ENCODE measurements at places on chromosomes 4 and X. TPM values are rescaled to one million over a fixed set of nuclear protein-coding genes. Genes with fewer than 3 reads are reported as not detected.

GRCh38 chrX:149643496-149643895, 11.9 kb upstream of the TMEM185A start:
- no peaks in the 10 kb centered on the region for H3K4me1 ChIP-seq
- no peak overlapping the region for H3K4me3 ChIP-seq
- H3K27me3 ChIP-seq: no peaks in the 10 kb centered on the region
- no peak overlapping the region for H3K27ac ChIP-seq
- H3K36me3 ChIP-seq: no peaks in the 10 kb centered on the region
- no peak for DNase-seq

- H3K36me3 ChIP-seq: no peaks in the 10 kb centered on the region
- H3K4me3 ChIP-seq: no peak overlapping the region
These were observed 108.1 kb downstream of the MID1 start for GRCh38 chrX:10512258-10512657.

DNA sequence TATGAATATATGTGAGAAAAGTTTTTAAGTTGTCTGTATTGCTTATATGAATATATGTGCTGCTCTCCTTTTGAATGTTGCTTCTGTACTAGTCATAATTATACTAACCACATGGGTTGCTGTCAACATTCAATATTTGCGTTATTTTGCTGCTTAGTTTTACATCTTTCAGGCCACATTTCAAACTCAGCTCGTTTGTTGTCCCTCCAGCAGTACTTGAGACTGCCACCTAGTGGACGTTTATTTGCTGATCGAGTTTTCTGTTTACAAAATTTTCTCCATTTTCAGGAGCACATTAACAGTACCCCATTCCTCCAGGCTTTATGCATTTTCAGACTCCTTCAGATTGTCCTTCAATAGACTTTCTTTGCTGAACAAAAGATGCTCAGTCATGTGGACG, 75.8 kb downstream of the NUDT11 start:
- H3K4me3 ChIP-seq: no peak overlapping the region
- H3K27ac ChIP-seq: no peak overlapping the region
- H3K27me3 ChIP-seq: peaks cover 38% of the 10 kb centered on the region
- DNase-seq: peak; percentile 60
- H3K4me1 ChIP-seq: no peaks in the 10 kb centered on the region
- H3K36me3 ChIP-seq: no peaks in the 10 kb centered on the region

DNA sequence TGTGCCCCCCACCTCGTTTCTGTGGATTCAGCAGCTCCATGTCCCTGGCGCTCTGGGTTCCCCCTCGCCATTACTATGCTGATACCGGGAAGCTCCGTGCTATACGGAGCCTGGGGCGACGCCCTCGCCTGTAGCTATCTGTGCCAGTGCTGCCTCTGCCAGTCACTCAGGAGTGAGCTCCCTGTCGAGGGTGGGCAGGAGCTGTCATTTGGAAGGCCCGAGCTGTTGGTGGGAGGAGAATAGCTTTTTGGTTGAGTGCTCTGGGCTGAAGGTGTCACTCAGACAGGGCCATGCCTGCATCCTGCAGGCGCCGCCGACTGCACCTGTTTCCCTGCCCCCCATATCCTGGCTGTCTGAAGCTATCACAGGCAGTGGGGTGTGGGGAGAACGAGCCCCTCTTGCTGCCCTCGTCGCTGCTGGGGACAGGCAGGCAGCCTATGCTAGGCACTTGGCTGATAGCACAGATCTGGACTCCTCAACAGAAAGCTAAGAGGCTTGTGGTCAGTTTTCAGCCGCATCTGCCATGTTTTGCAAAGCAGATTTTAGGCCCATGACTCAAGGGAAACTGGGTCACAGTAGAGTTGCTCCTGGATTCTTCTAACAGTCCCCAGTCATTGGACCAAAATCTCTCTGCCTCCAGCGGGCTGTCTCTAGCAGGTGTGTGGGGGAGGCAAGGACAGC, 31.8 kb downstream of the CPLX1 start:
- no peaks in the 10 kb centered on the region for H3K27me3 ChIP-seq
- peaks cover 4% of the 10 kb centered on the region for H3K4me1 ChIP-seq
- H3K4me3 ChIP-seq: no peak overlapping the region
- no peaks in the 10 kb centered on the region for H3K36me3 ChIP-seq
- no peak overlapping the region for H3K27ac ChIP-seq

DNA sequence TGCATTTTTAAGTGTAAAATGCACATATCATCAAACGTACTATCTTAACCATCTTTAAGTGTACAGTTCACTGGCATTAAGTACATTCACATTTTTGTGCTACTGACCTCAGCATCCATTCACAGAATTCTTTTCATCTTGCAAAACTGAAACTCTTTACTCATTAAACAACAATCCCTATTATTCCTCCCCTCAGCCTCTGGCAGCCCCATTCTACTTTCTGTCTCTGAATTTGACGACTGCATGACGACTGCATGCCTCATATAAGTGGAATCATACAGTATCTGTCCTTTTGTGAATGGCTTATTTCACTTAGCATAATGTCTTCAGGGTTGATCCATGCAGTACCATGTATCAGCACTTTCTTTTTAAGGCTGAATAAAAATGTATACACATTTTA, 38.7 kb downstream of the CNKSR2 start:
- no peak overlapping the region for H3K4me3 ChIP-seq
- no peak for DNase-seq
- H3K4me1 ChIP-seq: no peaks in the 10 kb centered on the region
- no peaks in the 10 kb centered on the region for H3K36me3 ChIP-seq
- H3K27ac ChIP-seq: no peak overlapping the region

DNA sequence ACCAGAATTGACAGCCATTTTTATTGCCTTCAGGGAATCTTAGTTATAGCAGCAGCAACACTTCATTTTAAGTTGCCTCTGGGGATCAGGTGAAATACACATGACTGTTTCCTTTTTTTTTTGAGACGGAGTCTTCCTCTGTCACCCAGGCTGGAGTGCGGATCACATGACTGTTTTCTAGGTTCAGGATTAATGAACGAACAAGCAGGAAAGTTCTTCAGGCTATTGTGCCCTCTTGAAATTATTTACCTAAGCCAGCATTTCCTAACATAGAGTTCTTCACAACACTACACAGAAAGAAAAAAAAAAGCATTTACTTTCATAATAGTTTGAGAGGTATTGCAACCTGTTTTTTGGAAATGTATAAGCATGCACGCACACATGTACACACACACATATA, 2032.8 kb downstream of the PCDH7 start:
- no peak overlapping the region for H3K4me3 ChIP-seq
- no peak overlapping the region for H3K27ac ChIP-seq
- no peaks in the 10 kb centered on the region for H3K4me1 ChIP-seq
- no peaks in the 10 kb centered on the region for H3K27me3 ChIP-seq
- DNase-seq: no peak
- H3K36me3 ChIP-seq: peaks cover 7% of the 10 kb centered on the region

GRCh38 chr4:38782452-38783108, at the start of gene TLR10:
Gene TLR10, minus strand, starts transcription at chr4:38782990. Its CDS starts 7,400 bp downstream, at chr4:38775590.
- H3K27me3 ChIP-seq: no peaks in the 10 kb centered on the region
- H3K4me3 ChIP-seq: no peak within 1 kb of the TSS
- no peaks in the 10 kb centered on the region for H3K4me1 ChIP-seq
- peak; percentile 56 for DNase-seq
- no peaks in the 10 kb centered on the region for H3K36me3 ChIP-seq

DNA sequence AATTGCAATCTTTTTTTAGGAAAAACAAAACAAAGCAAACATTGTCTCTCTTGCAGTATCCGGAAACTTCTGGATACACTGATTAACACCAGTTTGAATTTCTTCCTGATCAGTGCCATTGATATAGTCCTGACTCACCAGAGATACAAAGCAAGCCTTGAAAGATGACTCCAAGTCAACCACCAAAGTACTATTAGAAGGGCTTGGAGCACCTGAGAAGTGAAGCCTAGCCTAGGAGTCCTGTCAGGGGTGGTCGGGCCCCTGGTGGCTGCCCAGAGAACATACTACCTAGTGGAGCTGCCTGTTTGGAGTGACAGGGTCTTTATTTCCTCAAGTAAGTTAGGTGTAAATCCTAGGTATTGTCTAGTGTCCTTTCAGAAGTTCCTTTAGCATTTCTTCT, 593.2 kb downstream of the ZNF674 start:
- no peak for DNase-seq
- peaks cover 29% of the 10 kb centered on the region for H3K27me3 ChIP-seq
- H3K4me3 ChIP-seq: no peak overlapping the region
- no peaks in the 10 kb centered on the region for H3K4me1 ChIP-seq
- no peak overlapping the region for H3K27ac ChIP-seq

DNA sequence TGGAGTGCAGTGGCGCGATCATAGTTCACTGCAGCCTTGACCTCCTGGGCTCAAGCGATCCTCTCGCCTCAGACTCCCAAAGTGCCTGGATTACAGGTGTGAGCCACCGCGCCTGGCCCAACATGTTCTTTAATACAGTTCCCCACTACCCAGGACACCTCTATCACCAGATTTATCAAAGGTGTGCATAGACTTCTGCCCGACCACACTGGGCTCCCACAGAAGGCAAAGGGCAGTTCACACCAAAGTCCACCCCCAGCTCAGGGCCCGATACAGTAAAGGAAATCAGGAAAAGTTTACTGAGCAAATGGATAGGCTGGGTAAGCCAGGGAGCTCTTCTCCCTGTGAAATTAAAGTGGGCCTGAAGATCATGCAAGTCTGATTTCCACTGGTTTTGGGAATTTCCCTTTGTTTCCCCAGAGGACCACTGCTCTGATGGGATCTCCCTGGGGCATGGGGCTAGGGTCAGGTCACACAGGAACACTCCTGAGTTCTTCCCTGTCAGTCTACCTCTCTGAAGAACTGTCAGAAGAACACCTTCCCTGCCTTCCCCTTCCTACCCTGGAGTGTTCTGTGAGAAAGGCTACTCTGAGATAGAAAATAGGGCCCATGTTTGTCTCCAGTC, 17.7 kb upstream of the PIM2 start:
- no peak for DNase-seq
- no peaks in the 10 kb centered on the region for H3K4me1 ChIP-seq
- H3K4me3 ChIP-seq: no peak overlapping the region
- peaks cover 51% of the 10 kb centered on the region for H3K36me3 ChIP-seq
- H3K27ac ChIP-seq: no peak overlapping the region

DNA sequence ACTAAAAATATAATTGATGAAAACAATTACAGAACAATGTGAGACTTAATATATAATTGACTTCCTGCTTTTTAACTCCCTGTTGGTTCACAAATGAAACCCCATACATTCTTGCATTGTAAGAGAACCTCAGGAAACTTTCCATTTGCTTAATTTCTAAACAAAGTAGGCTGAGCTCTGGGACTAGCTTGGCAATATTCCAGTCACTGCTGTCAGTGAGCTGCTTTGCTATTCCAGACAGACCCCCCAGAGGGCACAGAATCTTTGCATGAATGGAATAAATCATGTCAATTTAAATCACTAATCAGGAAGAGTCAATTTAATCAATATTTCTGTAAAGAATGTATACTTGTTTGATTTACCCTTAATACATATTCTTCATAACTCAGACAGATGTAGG, 110.6 kb downstream of the NEXMIF start:
- DNase-seq: no peak
- peaks cover 29% of the 10 kb centered on the region for H3K27me3 ChIP-seq
- no peaks in the 10 kb centered on the region for H3K4me1 ChIP-seq
- no peaks in the 10 kb centered on the region for H3K36me3 ChIP-seq
- no peak overlapping the region for H3K27ac ChIP-seq
- no peak overlapping the region for H3K4me3 ChIP-seq

DNA sequence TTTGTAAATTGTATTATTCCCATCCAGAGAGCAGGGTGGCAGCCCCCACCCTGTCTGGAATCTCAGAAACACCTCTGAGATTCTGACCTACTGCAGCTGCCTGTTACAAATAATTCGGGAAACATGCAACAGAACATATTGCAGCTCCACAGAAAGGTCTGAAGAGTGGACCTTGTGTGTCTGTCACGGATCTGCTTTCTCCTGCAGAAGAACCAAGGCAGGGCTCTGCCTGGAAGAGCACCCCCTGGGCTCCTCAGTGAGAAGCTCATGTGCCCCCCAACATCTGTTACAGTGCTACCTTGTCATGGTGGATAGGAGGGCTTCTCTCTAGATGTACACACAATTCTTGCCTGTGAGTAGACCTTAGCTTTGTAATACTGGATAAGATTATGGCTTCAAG, 286.6 kb upstream of the GATB start:
- no peaks in the 10 kb centered on the region for H3K27me3 ChIP-seq
- peaks cover 5% of the 10 kb centered on the region for H3K4me1 ChIP-seq
- no peak for DNase-seq
- H3K27ac ChIP-seq: no peak overlapping the region
- no peak overlapping the region for H3K4me3 ChIP-seq

DNA sequence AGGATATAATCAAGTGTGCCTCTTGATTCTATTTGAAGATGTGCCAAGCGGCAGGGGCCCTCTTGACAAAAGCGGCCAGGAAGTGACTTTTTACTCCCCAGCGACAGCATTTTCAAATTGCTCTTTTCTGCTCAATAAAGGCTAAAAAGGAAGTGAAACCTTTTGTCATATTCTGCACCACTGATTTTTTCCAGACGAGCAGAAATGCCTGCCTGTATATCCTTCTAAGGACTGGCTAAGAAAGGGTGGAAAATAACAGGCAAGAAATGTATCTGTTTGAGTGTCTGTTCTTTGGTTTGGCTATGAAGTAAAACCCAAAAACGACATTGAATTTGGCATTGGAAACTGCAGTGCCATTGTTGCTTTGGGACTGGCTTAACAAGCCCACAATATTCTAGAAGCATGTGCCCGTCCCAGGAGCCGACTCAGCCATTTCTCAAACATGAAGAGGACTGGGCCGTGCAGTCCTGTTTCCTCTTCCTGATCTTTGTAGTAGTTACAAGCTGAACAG, 25.4 kb downstream of the TMSB4X start:
- peaks cover 26% of the 10 kb centered on the region for H3K27me3 ChIP-seq
- H3K4me3 ChIP-seq: no peak overlapping the region
- H3K36me3 ChIP-seq: no peaks in the 10 kb centered on the region
- no peak for DNase-seq

GRCh38 chrX:155070975-155071693, at the start of the genes BRCC3, CMC4 and MTCP1:
Gene BRCC3, plus strand, starts transcription at chrX:155071508. Its CDS starts 20 bp downstream, at chrX:155071528.
Gene CMC4, minus strand, starts transcription at chrX:155071136. Its CDS starts 7,113 bp downstream, at chrX:155064023.
Gene MTCP1, minus strand, starts transcription at chrX:155071136. Its CDS starts 5,126 bp downstream, at chrX:155066010.
- H3K4me3 ChIP-seq: peak within 1 kb of the TSS; percentile 83
- DNase-seq: peak; percentile 75
- peaks cover 9% of the 10 kb centered on the region for H3K36me3 ChIP-seq
- H3K27me3 ChIP-seq: peaks cover 31% of the 10 kb centered on the region
- H3K27ac ChIP-seq: peak within 1 kb of the TSS; percentile 65

- no peaks in the 10 kb centered on the region for H3K36me3 ChIP-seq
- DNase-seq: no peak
- no peak overlapping the region for H3K4me3 ChIP-seq
- no peak overlapping the region for H3K27ac ChIP-seq
These were observed 242.7 kb downstream of the BCOR start for GRCh38 chrX:39854772-39855747.

DNA sequence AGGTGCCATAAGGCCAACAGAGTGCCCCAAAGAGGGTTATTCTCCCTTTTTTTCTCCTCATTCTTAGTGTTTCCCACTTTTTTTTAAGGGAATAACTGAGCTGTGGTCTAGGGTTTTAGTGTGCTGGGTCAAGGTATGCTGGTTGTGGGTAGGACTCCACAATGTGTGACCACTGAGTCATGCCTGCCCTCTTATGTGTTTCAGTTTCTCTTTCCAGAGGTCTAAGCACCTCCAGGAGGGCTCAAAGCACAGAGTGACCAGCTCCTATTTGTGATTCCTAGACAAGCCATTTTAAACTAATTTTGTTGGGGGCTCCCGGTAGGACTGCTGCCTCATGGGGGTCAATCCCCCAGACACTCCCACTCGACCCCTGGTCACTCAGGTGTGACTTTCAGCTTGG, 80.5 kb upstream of the GC start:
- no peak overlapping the region for H3K27ac ChIP-seq
- no peak overlapping the region for H3K4me3 ChIP-seq
- no peaks in the 10 kb centered on the region for H3K27me3 ChIP-seq
- H3K4me1 ChIP-seq: no peaks in the 10 kb centered on the region
- no peaks in the 10 kb centered on the region for H3K36me3 ChIP-seq

EPHA5 gene
- total RNA-seq: 0.12 TPM

MAGED4B gene
- total RNA-seq: not detected

MID1 gene
- 10.0 TPM for total RNA-seq

STIM2 gene
- 18.5 TPM for total RNA-seq

RAB9B gene
- 0.07 TPM for total RNA-seq

MAGEB1 gene
- not detected for total RNA-seq
